ENCODE measurements at places on chromosomes 13 and 19.

- DNase-seq, result no peak
Observed at GRCh38 chr19:40262422-40262821, 22.7 kb downstream of the AKT2 start.

GRCh38 chr13:65342541-65343337 is 1887.4 kb downstream of the PCDH9 start:
- DNase-seq, result no peak

GRCh38 chr13:50731400-50731799 is 112.1 kb downstream of the DLEU7 start:
- DNase-seq, result no peak

GRCh38 chr19:18456279-18456678 is 18.3 kb upstream of the ISYNA1 start:
- no peak for DNase-seq

DNA sequence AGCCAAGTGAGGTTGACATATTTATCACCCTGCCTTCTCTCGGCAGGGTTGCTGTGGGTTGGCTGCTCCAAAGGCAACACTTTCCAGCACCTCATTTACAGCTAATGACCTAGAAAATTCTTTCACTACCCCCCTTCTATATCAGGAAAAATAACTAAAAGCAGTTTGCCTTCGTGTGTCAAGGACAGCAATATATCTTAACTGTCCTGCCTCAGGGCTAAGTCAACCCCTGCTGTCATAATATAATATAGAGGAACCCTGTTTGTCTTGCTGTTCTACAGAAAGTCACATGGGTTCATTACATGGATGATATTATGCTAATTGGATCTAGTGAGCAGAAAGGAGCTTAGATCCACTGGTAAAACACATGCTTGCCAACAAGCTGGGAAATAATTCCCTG is 28.1 kb upstream of the USP12 start:
- no peak for DNase-seq

GRCh38 chr19:45502111-45502510 is 3.9 kb downstream of the PPM1N start:
- no peak for DNase-seq

DNA sequence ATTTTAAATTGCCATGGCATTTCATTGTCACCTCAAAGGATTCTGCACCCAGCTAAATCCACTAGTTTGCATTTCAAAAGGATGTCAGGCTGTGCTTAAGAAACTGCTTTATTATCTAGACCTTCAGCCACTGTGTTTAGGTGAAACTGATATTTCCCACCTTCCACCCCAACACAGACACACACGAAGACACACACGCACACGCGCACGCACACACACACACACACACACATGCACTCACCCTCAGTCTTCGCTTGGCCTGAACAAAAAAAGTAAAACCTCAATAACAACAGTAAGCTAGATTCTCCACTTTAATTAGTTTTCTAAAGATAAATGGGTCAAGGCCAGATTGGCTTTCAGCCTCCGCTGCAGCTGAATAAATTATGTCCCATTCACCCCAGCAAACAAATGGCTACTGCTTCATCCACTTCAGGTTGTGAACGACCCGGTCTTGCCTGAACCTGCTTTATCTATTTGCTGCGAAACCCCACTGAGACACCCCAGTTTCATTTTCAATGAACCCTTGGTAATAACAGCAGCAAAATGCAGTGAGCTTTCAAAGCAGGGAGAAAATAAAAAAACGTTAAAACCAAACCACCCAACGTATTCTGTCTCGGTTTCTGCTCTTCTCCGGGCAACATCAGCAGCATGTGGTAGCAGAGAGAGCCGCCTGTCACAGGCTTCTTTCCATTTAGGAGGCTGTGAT is 166.8 kb downstream of the DCT start:
- no peak for DNase-seq

DNA sequence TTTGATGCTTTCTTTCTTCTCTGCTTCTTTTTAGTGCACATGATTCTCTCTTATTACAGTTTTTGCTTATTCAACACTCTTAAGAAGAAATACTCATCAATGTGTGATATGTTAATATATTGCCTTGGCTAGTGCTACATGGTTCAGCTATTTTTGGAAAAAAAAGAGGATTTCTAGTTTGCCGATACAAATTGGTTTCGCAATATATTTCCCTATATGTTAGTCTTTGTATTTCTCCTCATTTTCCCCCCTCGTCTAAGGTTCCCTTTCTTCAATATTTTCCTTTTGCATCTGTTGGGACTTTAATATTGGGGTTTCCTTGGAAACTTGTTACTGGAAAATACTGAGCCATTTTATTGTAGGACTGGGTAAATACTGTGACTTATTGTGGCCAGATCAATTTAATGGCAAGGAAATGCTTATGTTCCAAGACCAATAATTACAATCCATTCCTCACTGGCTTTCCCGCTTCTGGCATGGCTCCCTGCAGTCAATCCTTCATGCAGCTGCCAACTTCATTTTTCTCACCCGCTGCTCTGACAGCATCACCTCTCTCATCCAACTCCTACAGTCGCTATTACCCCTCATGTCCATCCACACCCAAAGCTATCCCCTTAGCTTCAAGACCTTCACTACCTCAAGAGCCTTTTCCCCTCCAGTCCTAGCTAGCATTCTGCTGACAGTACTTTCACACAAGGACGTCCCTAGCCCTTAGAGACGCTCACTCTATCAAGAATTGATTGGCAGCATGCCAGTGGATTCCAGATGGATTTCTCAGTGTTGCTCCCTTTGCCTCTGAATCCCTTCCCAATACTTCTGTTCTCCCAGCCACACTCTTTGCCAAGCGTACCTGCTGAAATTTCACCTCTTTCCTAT is 280.1 kb upstream of the TMTC4 start:
- DNase-seq, result no peak

DNA sequence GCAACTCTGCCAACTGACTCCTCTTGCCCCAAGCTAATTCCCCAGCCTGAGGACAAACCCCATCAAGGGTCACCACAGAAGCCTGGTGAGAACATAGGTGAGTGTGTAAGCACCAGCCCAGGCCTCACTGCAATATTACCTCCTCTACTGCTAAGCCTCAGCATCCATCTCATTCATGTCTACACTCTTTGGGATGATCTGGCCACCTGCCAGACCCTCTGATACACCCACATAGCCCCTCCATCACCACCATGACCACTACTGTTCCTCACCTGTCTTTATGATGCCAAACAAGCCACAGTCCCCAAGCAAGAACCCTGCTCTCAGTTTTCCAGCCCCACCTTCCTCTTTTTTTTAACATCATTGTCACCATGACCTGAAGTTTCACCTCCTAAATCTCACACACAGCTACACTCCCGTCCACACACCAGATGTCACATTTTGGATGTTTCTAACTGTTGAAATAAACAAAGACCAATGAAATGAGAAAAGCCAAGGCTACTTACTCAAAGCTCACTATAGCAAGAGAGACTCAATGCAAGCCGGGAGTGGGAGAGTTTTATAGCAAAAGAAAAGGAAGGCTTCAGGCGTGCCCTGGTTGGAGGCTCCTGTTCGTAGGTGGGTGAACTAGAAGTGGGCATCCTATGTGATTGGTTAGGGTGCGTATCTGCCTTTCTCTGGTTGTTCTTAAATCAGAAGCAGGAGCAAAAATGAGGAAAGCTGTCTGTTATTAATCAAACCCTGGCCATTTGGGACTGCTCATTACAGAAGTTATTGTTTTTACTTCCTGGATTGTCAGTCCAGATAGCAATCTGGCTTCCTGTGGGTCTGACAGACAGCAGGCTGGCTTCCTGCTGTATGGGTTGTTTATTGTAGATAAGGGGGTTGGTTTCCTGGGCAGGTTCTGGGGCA is 2.0 kb downstream of the ZNF792 start:
- DNase-seq, result no peak

- peak; percentile 96 for DNase-seq
Observed at GRCh38 chr19:13905634-13906520, at the start of the genes BRME1 and CC2D1A. BRME1 (minus strand) TSS chr19:13906117; CDS start chr19:13904892, 1,225 bp downstream. CC2D1A (plus strand) TSS chr19:13906201; CDS start chr19:13906442, 241 bp downstream.

GRCh38 chr13:49444524-49445395 is 686 bp downstream of the SETDB2 start:
- no peak for DNase-seq

GRCh38 chr19:17255150-17255621 is 9.4 kb downstream of the USHBP1 start:
- no peak for DNase-seq

GRCh38 chr19:10155839-10156238 is 36.1 kb upstream of the EIF3G start:
- DNase-seq, result no peak

GRCh38 chr13:110683203-110683883 is 22.6 kb downstream of the CARS2 start:
- no peak for DNase-seq

DNA sequence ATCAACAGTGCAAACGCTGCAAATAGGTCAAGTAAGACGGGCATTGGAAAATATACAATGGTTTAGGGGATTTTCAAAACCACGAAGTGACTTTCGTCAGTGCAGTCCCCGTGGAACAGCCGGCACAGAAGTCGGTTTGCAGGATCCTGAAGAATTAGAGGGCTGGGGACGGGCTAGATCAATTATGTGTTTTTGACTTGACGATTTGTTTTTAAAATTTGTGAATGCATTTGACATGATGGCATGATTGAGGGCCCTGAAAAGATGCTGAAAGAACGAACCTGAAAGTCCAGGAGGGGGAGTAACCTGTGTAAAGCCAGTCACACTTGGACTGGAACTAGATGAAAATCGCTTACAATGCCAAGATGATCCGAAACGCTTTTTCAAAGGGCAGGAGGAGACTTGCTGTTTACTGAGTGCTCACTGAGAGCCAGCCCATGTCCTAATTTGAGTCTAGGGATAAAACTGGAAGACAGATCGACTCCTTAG is 8.9 kb upstream of the DGKH start:
- no peak for DNase-seq

DNA sequence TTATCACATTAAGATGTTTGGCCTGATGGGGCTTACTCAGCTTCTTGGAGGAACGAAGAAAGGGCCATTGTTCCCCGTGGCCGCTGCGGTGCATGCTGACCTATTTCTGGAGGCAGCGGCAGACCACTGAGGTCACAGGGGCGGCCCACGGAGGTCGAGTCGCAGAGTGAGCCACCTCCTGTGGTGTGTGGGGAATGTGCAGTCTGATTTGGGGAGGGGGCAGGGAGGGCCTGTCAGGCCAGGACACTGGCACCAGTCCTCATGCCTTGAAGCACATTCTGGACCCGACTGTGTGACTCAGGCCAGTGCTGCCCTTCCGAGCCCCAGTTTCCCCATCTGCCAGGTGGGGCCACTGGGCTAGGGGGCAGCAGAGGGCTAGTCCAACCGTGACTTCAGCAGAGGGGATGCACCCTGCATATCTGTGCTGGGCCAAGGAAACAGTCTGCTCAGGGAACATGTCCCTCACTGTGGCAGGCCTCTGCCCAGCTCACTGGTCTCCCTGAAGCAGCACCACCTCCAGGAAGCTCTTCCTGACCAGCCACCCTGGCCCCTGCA is 6.3 kb downstream of the SLC7A10 start:
- DNase-seq, result no peak

DNA sequence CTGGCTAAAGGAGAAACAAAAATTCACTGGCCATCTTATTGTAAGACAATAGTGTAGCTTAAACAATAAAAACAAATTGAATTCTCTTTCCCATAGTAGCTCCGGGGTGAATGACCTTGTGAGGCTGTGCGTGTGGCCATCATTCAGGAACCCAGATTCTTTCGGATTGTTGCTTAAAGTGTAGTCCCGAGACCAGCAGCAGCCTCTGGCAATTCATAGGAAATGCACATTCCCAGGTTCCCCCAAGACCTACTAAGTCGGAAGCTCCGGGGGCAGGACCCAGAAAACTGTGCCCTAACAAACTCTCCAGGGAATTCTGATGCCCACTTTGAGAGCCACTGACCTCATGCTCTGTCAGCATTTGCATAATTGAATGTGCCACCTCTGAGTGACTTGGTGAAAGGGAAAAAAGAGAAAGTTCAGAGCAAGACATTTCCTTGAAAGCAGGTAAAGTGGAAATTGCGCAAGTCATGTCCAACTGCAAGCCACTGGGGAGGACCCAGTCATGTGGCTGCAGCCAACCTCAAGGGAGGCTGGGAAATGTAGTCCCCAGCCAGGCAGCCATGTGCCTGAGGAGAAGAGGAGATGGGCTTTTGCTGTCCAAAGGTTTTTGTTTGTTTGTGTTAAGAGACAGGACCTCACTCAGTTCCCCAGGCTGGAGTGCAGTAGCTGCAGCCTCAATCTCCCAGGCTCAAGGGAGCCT is 50.7 kb upstream of the PNMA8B start:
- DNase-seq, result no peak

GRCh38 chr19:3771000-3771905 is 775 bp downstream of the RAX2 start:
- DNase-seq, result no peak

DNA sequence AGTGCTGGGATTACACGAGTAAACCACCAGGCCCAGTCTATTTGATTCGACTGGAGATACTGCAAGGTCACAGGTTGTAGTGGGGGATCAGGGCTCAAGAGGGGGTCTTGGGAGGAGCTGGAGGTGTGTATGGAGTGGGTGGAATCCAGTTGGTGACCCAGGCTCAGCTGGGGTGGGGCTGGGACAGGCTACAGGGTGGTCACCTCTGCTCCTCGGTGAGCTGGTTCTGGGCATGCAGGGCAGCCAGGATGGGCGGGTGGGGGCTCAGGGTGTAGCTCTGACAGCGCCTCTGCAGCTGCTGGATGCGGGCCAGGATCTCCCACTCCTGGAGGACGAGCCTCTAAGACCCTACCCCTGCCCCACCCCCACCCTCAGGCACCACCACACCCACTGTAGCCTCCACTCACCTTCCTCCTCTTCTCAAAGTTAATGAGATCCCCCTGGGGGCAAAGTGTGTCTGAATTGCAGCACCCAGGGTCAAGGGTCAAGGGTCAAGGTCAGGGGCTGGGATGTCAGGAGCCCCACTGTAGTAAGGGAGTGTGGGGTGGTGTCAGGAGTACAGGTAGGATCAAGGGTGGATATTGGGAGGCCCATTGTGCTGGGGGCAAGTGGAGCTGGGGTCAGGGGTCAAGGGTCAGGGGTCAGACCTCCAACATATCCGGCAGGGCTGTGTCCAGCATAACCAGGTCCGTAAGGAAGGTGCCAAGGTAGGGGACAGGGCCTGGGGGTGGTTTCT is 17.1 kb downstream of the RGL3 start:
- DNase-seq, result no peak

DNA sequence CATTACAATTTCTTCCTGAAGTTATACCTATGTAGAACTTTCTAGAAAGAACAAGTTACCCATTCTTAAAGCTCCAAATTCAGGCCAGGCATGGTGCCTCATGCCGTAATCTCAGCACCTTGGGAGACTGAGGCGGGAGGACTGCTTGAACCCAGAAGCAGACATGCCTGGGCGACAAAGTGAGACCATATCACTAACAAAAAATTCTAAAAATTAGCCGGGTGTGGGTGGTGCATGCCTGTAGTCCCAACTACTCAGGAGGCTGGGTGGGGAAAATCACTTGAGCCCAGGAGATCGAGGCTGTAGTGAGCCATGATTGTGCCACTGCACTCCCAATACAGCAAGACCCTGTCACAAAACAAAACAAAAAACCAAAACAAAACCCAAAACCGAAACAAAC is 23.0 kb downstream of the KCNRG start:
- no peak for DNase-seq
